GDM1 (cell line): ENCODE measurements at places on chromosomes 1 and 21.

- no peak for DNase-seq
Measured at GRCh38 chr1:74673351-74674111, at the start of gene ERICH3. TSS of gene ERICH3 (minus strand) at chr1:74673792. CDS start at chr1:74673519, 273 bp downstream.

GRCh38 chr21:36591326-36591970 is 107.5 kb upstream of the SIM2 start:
- no peak for DNase-seq

DNA sequence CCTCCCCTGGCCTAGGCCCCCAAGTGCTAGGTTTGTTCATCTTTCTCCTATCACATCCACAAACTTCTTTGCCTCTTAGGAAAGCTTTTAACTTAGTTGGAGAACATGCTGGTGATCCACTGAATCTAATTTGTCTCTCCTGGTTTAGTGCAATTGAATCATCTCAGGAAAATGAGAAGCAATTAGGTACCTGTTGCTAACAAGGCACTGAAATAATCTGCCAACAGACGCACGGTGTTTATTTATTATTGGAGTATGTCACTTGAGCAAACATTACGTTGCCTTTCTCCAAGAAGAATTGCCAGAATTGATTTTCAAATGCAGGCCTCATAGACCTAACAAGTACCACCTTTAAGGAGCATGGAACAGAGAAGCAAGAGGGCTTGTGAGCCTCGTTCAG is 309.4 kb downstream of the NFIA start:
- no peak for DNase-seq

- DNase-seq: peak; percentile 76
Measured at GRCh38 chr1:94072840-94073522, 48.0 kb downstream of the ABCA4 start.

- no peak for DNase-seq
Measured at GRCh38 chr1:214349781-214350180, 68.8 kb downstream of the SMYD2 start.

DNA sequence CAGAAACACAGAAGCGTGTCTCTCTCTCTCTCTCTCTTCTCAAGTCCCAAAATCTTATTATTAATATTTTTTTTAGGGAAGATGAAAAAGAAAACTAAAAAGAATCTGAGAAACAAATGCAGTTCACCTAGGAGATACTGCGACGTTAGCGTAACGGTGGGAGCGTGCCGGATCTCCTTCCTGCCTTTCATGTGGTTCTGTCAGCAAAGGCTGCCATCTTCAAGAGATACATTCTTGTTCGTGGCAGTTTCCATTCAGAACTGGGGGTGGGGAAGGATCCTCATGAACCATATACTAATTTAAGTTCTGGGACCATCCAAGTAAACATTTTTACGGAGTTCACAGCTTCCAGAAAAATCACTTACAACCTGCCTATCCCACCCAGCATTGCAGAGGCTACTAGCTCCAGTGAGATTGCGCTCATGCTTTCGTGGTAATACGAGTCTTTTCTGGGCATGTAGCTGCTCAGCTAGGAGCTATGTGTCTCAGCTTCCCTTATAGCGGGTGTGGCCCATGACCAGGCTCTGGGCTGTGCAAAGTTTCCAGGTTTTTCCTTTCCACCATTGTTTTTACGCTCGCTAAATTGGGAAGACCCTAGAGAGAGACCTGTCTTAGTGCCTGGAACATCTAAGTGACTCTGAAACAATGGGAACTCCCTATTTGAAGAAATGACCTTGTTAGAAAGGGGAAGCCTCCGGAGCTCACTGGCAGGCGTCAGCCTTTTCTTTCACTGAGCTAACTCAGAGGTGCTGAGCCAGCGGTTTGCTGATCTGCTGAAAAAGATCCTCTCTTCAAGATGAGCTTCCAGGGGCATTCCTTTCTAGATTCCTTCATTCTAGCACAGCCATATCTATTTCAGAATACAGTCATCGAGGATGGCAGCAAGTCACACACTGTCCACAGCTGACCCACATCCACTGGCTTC is 17.3 kb downstream of the SLAMF1 start:
- no peak for DNase-seq

DNA sequence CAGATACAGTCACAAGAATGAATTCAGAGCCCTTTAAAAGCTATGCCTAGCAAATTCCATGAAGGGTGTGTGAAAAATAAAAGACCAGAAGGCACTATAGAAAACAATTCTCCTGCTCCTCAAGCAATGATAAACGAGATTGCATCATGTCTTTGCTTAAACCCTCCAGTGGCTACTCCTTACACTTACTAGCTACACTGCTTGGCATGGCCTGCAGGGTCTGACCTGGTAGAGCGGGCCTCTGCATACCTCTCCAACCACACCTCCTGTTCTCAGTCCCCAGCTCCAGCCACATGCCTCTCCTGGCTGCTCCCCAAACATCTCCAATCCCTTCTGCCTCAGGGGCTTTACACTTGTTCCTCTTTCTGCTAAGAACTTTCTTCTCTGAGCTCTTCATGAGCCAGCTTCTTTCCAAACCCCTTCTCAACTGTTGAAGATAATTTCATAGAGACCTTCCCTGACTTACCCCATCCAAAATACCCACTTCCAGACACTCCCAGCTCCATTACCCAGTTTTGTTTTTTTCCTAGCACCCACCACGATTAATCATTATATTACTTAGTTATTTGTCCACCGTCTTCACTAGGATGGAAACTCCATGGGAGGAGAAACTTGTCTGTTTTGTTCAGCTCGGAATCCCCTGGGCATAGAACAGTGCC is 11.2 kb upstream of the CREG1 start:
- DNase-seq: no peak

- DNase-seq: no peak
Measured at GRCh38 chr1:210747890-210748289, 386.1 kb downstream of the KCNH1 start.

DNA sequence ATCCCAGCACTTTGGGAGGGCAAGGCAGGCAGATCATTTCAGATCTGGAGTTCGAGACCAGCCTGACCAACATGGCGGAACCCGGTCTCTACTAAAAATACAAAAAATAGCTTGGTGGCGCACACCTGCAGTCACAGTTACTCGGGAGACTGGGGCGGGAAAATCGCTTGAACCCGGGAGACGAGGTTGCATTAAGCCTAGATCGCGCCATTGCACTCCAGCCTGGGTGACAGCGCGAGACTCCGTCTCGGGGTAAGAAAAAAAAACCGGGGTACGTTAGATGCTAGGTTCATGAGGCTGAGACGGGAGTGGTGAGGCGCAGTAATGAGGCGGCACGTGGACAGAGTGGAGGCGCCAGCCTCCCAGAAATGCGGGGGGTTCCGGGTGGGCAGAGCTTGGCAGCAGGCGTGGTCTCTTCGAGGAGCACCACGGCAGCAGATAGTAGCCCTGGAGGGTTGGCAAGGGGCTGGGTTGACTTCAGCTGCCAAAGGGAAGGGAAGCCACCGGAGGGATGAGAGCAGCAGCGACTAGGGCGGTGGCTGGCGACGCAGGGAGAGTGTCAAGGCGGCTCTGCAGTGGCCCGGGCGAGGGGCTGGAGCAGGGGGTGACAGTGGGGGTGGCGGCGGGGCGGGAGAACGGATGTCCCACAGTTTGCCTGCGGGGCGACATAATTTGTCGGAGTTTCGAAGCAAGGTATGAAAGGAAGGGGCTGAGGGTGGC is 832 bp downstream of the MRPL20 start:
- no peak for DNase-seq

GRCh38 chr1:34977210-34977471 is 8.0 kb downstream of the TMEM35B start:
- DNase-seq: no peak

- no peak for DNase-seq
Measured at GRCh38 chr1:220892086-220892376, 12.8 kb downstream of the HLX start.

DNA sequence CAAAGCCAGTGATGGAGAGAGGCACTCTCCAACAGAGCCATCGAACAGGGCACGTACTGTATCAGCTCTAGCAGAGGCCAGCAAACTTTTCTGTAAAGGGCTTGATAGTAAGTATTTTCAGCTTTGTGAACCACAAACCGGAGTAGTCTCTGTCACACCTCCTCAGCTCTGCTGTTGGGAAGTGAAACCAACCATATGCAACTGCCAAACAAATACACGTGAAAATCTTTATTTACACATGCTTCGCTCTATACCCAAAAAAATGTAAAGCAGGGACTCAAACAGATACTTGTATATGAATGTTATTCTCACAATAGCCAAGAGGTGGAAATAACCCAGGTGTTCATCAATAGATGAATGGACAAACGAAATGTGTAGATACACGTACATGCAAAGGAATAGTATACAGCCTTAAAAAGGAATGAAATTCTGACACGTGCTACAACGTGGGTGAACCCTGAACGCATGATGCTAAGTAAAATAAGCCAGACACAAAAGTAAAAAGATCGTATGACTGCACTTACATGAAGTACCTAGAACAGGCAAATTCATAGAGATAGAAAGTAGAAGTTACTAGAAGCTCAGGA is 39.0 kb downstream of the SETD4 start:
- no peak for DNase-seq

- DNase-seq: no peak
Measured at GRCh38 chr1:165560883-165561656, 17.3 kb downstream of the LRRC52 start.

- DNase-seq: no peak
Measured at GRCh38 chr1:98323388-98323787, 338.1 kb upstream of the SNX7 start.

- DNase-seq: no peak
Measured at GRCh38 chr1:234315588-234315987, 57.7 kb upstream of the COA6 start.

DNA sequence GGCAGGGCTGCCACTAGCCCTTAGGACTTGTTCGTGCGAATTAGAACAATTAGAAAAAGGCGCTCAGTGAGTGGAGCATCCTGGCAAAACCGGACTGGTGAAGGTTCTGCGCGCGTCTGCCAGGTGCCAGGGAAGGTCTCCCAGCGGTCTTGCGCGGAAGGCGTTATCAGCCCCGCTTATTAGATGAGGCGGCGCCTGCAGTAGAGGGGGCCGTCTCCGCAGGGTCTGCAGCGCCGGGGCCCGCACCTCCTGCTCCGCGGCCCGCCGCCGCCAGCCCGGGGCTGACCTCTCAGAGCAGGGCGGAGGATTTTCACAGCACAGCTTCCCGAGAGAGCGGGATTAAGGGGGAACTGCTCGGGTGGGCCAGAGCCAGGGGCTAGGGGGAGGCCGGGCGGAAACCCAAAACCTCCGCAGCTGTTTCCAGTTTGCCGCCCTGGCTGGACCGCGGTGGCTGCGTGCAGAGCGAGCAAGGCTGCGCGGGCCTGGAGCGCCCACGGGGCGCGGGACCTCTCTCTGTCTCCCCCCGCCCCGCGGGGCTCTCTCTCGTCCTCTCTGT is 155.2 kb downstream of the FOXD2 start:
- DNase-seq: no peak

- no peak for DNase-seq
Measured at GRCh38 chr1:224466154-224466553, 31.6 kb upstream of the WDR26 start.

DNA sequence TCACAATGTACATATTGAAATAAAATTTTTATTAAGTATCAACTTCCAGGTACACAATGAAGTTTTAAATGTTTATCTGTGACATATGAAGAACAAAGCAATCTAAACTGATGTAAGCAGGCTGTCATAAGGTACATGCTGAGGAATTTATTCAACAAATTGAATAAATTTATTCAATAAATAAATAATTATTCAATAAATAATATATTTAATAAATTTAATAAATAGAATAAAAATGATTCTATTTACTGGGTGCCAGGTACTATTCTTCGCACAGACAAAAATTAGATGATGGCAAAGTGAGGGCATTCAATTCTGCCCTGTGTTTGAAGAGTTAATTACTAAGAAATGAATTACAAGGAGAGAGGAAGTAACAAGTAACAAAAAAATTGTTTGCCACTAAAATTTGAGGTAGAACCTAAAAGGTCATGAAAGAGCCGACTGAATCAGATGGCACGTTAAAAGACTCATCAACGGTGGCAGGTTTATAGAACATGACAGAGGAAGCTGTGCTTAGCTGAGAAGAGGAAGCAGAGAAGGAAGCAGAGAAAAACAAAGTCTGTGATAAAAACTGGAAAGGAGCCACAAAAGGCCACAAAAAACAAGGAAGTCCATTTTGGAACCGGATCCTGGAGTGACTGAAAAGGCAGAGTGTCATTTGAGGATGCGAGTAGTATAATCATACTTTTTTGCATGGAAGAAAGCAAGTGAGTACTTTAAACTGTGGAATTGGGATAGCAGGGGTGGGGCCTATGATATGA is 2.2 kb upstream of the USP24 start:
- peak; percentile 77 for DNase-seq

DNA sequence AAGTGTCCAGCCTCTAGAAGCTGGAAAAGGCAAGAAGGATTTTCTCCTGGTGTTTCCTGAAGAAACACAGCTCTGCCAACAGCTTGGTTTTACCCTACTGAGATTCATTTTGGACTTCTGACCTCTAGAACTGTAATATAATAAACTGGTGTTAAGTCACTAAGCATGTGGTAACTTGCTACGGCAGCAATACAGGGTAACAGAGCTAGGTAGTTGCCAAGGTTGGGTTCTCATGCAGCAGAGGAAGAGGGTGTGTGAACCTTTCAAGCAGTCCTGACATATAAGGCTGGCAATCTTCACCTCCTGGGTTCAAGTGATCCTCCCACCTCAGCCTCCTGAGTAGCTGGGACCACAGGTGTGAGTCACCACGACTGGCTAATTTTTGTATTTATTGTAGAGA is 36.0 kb downstream of the GNG4 start:
- no peak for DNase-seq

GRCh38 chr1:222010306-222010705 is 268.4 kb upstream of the DUSP10 start:
- DNase-seq: no peak

- DNase-seq: no peak
Measured at GRCh38 chr1:220451532-220451931, 76.4 kb upstream of the MARK1 start.

GRCh38 chr1:154237435-154237834 is 16.7 kb downstream of the UBAP2L start:
- DNase-seq: no peak

DNA sequence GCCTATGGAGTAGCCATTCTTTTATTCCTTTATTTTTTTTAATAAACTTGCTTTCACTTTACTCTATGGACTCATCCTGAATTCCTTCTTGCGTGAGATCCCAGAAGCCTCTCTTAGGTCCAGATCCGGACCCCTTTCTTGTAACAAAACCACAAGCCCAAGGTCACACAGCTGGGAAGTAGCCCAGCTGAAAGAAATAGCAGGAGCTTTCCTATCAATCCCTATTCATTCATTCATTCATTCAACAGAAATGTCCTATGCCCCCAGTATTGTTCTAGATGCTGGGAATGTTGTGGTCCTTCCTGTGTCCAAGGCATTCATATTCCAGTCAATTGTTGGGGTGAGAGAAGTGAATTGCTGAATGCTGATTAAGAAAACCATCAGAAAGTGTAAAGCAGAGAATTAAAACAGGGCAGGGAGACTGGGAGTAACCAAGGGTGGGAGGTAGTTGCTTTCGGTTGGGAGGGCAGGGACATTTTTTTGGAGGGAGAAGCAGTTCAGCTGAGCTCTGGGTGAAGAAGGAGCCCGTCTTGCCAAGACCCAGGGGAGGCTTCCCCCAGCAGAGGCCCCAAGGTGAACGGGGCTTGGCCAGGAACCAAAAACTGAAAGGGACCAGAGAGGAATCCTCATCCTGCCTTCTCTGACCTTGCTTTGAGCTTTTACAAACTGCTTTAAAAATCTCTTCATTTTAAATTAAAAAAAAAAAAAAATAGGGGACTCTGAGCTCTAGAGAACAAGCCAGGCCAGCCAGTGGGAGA is 10.8 kb downstream of the PLA2G2D start:
- no peak for DNase-seq
